ENCODE measurements at places on chromosomes 11 and 22.

- DNase-seq = no peak
Measured at GRCh38 chr22:45664136-45664646, 7.4 kb upstream of the ATXN10 start.

DNA sequence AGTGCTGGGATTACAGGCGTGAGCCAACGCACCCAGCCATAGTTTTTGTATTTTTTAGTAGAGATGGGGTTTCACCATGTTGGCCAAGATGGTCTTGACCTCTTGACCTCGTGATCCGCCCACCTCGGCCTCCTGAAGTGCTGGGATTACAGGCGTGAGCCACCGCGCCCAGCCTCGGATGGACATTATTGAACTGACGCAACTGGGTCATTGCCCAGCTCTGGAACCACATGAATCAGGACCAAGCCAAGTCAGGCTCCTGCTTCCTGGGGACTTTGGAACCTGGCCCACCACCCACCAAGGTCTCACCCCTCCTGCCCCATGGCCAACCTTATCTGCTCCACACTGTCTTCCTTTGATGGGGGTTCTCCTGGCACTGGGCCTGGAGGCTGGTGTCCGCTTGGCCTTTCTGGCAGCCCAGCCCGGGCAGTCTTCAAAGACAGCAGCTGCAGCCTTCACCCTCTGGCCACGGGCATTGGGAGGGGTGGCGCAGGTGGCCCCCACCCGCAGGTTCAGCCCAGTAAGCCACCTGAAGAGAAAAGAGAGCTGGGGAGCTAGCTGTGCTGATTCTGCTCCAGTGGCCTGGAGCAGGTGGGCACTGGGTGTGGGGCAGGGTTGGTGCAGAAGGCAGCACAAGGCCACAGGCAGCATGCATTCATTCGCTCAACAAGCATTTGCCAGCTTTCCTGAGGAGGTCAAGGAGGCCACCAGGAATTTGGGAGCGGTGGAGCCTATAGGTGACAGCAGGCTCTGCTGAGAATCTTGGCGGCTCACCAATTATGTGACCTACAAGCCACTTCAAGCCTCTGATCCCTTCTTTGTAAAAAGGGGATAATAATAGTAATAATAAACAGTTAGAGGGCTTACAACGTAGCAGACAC is 5.7 kb downstream of the CHADL start:
- no peak for DNase-seq

DNA sequence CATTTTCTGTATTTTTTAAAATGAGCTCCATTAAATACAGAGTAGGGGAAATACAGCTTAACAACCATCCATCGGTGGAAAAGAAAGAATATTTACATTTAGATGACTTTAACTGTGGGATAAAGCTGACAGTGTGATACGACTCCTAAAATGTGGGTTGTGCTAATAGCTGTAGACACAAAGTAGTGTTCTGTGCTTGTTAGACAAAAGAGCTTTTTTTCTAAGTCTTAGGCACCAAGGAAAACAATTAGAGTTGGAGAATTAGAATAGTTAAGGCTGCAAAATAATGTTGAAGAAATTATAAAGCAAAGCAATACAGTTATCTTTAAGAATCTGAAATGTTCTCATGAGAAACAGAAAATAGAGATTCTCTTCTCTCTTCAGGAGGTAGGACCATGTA is 307.7 kb upstream of the KIRREL3 start:
- DNase-seq = no peak

- no peak for DNase-seq
Measured at GRCh38 chr11:8832571-8833260, 78.3 kb upstream of the AKIP1 start.
